ENCODE measurements at places on chromosomes 1 and 21. TPM values are rescaled to one million over a fixed set of nuclear protein-coding genes. Genes with fewer than 3 reads are reported as not detected.

The C1orf232 gene
- total RNA-seq = not detected

The XCL1 gene
- total RNA-seq = 0.52 TPM

The WDR26 gene
- 41.2 TPM for total RNA-seq

The EIF2D gene
- total RNA-seq = 77.3 TPM

The COL16A1 gene
- total RNA-seq = 13.8 TPM

The DYNLT4 gene
- 1.00 TPM for total RNA-seq

The CR2 gene
- 1.00 TPM for total RNA-seq

The CBR3 gene
- 12.1 TPM for total RNA-seq

The CYP4X1 gene
- total RNA-seq = 2.0 TPM

The VTCN1 gene
- not detected for total RNA-seq

The EFNA3 gene
- total RNA-seq = 17.5 TPM

The RHCE gene
- total RNA-seq = 0.70 TPM

The GJA9 gene
- total RNA-seq = not detected

The TLR5 gene
- 0.44 TPM for total RNA-seq

The AVPR1B gene
- not detected for total RNA-seq

The SLC45A3 gene
- 19.2 TPM for total RNA-seq

The CRP gene
- not detected for total RNA-seq

The TNNT2 gene
- total RNA-seq = not detected

The IFI44 gene
- total RNA-seq = not detected

The GIPC2 gene
- total RNA-seq = 0.07 TPM

The PLCH2 gene
- total RNA-seq = 0.24 TPM

The PTGER3 gene
- total RNA-seq = 0.11 TPM

The RPAP2 gene
- total RNA-seq = 28.3 TPM

The ETS2 gene
- total RNA-seq = 52.2 TPM

The MASP2 gene
- 0.17 TPM for total RNA-seq

The CD84 gene
- total RNA-seq = not detected

The ANKRD65 gene
- 0.67 TPM for total RNA-seq

The RAB7B gene
- total RNA-seq = not detected

The FBXO44 gene
- 24.5 TPM for total RNA-seq

The KIF17 gene
- total RNA-seq = 10.1 TPM

The COL6A1 gene
- 283 TPM for total RNA-seq

The CD1D gene
- total RNA-seq = 6.4 TPM
